ENCODE measurements at places on chromosomes 4 and X. TPM values are rescaled to one million over a fixed set of nuclear protein-coding genes. Genes with fewer than 3 reads are reported as not detected.
A peak's percentile ranks its signal among the peaks of the same experiment; 100 is the strongest.

GRCh38 chr4:37555322-37555721, 130.9 kb downstream of the RELL1 start:
- DNase-seq, result no peak

DNA sequence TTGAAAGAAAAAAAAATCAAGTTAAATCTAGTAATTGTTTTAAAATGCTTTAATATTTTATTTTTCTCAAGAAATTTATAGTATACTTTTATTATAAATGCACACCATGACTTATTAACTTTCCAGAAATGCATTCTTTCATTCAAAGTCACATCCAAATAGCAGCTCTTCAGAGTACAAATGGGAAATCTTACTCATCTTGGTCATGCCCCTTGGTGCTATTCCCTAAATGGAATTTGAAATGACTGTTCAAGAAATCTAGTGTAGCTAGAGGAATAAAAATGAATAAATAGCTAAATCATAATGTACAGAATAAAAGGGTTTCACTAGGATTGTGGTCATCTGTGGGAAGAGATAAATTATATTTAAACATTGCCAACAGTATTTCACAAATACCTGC, 1139.7 kb downstream of the PCDH18 start:
- no peak for DNase-seq

GRCh38 chr4:58679886-58680285, 1569.7 kb upstream of the IGFBP7 start:
- no peak for DNase-seq

GRCh38 chrX:17768997-17769396, 31.7 kb downstream of the SCML1 start:
- DNase-seq, result no peak

DNA sequence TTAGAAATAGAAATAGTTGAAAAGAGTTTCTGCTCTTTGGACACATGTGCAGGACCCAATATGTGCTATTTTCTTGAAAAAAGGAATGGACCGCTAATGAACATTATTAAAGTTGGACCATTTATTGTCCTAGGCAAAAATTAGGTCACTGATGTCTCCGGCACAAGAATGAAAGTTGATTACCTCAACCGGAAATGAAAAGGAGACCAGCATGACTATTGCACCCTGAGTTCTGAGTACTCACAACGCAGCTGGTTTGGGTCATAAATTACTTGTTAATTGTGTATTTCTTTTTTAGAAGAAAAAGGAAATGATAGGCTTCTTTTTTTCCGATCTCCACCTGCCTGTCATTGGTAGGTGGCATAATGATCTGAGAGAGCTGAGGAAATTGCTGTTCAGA, 232.7 kb downstream of the ARHGAP24 start:
- DNase-seq, result no peak

DNA sequence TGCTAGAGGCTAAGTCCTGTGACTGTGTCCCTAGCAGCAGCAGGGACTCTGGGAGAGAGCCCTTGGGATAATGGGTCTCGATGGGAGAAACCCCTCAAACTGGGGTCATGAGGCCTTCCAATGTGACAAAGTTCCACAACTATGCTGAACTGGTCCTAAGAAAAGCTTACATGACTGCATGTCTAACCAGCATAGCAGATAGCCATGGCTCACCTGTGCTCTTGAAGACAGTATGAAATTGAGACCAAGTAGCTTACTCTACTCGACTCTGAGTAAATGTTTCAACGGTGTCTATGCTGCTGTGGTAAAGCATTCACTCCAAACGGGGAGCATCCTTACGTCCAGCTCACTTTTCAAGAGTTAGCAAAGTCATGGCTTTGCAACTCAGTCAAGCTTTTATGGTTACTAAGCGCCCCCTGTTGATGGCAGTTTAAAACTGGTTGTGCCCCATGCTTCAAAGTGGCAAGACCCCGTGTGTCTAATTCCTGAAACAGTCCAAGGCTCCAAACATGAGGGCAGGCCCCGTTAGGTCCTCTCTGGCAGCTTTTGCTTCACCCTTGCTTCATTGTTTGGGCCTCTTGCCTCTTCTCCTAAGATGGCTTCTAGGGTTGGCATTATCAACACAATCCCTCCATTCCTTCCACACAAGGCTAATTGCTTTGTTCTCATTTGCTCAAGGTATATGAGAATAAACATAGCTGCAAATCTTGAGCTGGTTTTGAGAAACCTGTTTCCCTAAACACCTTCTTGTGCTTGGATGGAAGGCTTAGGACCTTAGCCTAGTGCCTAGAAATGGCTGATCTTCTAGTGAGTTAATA, 46.6 kb downstream of the CCNG2 start:
- DNase-seq, result peak; percentile 25

- DNase-seq, result no peak
These were observed 26.7 kb downstream of the HDAC8 start for GRCh38 chrX:72545990-72546389.

GRCh38 chr4:40687676-40688389, 58.2 kb upstream of the RBM47 start:
- no peak for DNase-seq

DNA sequence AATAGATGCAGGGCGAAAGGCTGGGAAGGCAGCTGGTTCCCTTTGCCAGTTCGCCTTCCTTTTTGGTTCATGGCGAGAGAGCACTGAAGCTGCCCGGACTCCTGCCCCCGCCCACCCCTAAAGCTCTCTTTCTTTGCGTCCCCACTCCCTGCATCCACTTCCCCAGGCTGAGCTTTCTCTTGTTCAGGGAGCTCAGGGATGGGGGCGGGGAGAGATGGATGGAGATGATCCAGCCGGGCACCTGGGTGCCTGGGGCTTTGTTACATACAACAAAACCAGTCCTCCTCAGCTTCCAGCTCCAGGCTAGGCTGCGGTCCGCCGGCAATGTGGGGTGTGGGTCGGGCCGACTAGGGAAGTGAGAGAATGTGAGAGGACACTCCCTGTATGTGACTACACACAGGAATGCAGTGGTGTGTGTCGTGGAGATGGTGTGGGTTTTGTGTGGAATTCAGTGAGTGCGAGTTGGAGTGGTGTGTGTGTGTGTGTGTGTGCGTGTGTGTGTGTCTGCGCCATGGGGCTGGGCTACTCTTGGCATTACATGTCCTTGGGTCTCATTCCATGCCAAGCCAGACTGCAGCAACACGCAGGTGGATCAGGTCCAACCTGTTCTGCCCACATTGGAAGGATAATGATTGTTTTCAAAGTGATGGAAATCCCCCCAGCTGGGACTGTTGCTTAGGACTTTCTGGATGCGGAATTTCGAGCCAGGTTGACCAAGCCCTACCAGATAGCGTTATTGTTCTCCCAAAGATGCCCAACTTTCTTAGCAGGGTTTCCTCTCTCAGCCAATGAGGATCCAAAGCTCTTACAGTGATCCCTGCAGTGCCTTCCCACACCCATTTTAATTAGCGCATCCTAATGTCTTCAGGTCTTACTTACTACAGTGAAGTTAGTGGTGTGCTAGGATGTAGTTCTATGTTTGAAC, 149.4 kb upstream of the CHRDL1 start:
- no peak for DNase-seq

- no peak for DNase-seq
These were observed 103.0 kb downstream of the SYNPO2 start for GRCh38 chr4:118991686-118992085.

DNA sequence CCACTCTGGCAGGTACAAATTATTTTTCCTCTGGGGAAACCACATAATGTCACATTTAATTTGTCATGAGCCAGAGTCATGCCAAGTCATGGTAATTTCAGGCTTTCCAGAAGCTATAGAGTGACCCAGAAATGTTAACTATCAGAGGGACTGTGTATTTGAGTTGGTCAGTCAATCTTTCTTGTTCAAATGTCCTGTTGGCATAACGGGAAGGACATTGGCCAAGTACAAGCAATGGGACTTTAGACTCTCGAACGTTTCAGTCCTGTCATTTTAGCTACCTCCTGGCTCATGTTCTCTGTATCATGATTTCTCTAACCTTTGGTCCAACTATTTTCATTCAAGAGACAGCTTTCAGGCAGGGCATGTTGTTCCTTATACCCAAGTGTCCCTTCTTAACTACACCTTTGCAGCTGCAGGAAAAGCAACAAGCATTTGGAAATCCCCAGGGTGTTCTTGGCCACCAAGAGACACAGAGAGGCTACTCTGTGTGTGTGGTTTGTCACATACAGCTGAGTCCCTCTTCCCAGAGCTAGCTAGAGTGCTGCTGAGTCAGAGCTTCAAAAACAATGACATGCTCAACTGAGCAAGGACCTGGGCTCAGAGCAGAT, 142.6 kb downstream of the EGF start:
- no peak for DNase-seq

DNA sequence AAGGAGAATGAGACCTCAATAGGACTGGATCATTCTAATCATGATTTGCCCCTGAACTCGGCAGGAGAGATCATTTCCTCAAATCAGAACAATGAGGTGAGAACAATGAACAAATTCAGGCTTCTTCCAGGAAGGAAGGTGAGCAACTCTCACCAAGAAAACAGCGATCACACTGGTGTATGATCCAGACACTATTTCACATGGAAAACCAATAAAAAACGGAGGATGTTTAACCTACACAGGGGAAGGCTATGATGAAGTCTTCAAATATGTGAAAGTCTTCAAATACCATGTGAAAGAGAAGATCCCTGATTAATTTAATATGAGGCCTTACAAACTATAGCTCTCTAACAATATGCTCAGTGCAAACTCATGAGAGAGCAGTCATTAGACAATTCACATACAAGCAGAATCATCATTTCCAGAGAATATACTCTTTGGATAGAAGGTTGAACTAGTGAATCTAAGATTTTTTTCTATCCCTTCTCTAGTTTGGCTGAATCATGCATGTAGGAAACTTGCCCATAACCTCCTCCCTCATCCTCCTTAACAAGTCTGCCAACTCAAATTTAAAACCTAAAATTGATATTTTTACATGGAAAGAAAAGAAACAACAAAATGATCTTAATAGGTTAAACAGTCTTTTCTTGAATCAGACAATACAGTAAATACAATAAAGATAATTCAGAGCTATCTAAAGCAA, 122.5 kb downstream of the ADAMTS3 start:
- no peak for DNase-seq

- DNase-seq, result no peak
These were observed 8.3 kb downstream of the SLC10A6 start for GRCh38 chr4:86840858-86841257.

GRCh38 chr4:108466936-108467902, 153.2 kb upstream of the RPL34 start:
- no peak for DNase-seq

DNA sequence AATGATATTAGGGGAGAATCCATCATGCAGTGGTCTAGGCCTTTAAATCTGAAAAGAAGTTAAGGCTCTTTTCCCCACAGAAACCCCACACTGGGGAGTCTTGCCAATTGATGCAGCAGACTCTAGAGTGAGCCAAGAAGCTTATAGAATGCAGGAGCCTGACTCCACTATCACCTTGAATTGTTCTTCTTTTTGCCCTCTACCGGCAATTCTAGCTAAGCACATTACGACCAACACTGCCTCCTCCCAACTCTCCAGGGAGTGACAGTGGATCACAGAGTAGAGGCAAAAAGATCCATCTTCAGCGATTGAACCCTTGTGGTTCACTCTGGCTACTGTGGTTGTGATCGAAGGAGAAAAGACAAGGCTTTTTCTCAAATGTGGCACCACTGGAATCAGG, 331.5 kb downstream of the NKX6-1 start:
- DNase-seq, result no peak

- DNase-seq, result peak; percentile 23
These were observed 137.9 kb downstream of the PJA1 start for GRCh38 chrX:69027181-69028005.

DNA sequence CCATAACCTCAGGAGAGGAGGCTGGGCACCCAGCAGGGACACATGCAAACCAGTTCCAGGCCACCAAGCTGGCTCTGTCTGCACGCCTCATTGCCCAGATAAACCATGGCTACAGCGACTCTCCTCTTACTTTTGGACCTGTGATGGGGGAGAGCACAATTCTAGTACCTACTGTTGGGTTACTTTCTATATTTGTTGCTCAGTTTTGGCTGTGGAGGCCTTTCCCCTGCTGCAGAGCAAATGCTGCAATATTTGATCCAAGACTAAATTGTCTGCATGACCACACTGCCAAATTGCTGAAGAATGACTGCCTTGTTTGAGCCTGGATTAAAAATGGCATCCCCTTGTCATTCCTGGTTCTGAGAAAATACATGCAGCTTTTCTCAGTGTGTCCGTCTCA, 253.5 kb downstream of the ARHGAP10 start:
- DNase-seq, result no peak

GRCh38 chr4:147194114-147194513, 248.4 kb upstream of the TTC29 start:
- DNase-seq, result no peak

GRCh38 chr4:125105561-125105960, 209.2 kb upstream of the FAT4 start:
- no peak for DNase-seq

GRCh38 chr4:173490256-173490655, 39.8 kb downstream of the HAND2 start:
- no peak for DNase-seq

DNA sequence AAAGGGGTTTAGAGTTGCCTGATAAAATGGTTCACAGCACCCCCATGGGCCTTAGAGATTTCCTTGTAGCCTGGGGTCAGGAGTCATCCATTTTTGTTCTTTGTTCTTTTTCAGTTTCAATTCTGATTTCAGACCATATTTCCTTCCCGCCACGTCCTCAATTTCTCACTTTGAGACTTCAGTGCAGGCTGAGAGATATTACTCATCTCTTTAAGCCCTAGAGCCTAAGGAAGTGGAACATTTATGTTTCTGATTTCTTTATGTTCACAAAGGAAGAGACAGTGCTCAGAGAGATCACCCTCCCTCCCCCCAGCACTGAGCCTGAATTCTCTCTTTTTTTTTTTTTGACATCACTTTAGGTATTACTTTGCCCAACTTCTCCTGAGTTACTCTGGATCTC, 56.3 kb downstream of the MSN start:
- no peak for DNase-seq

- no peak for DNase-seq
These were observed 27.1 kb upstream of the NSUN7 start for GRCh38 chr4:40722576-40723161.

GRCh38 chrX:49191574-49192011, 5.4 kb upstream of the PRICKLE3 start:
- no peak for DNase-seq

GRCh38 chr4:132827522-132827921, 321.6 kb upstream of the PCDH10 start:
- no peak for DNase-seq

DNA sequence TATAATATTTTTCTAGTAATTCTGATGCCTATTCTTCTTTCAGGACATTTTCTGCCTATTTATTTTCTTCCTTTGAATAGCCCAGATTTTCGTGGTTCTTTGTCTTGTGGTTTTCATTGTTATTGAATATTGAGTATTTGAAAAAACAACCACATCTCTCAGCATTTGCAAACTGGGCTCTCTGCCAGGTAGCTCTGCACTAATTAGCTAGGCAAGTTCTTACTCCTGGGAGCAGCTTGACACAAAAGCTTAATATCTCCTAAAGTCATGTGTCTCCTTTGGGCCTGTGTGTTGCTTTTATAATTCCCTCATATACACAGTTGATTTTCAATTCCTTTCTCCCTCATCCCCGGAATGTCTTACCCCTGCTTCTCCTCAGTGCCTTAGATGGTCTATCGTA, 413.5 kb upstream of the GRIA3 start:
- DNase-seq, result no peak

Gene RHOXF2
- total RNA-seq, result not detected

Gene COL25A1
- total RNA-seq, result 7.1 TPM

Gene CXCL8
- total RNA-seq, result 150 TPM

Gene AKAP14
- total RNA-seq, result not detected

Gene SCD5
- total RNA-seq, result 10.5 TPM

Gene NXF2B
- total RNA-seq, result not detected

Gene TLR6
- 9.1 TPM for total RNA-seq

Gene CLOCK
- 18.7 TPM for total RNA-seq

Gene USP17L12
- not detected for total RNA-seq

Gene RCHY1
- 29.2 TPM for total RNA-seq

Gene SLC38A5
- total RNA-seq, result 2.8 TPM

Gene PAGE1
- total RNA-seq, result not detected

Gene AWAT2
- total RNA-seq, result not detected

Gene MUC7
- total RNA-seq, result not detected
